ENCODE measurements at places on chromosomes 5 and 9.

GRCh38 chr5:10518347-10518746 lies 45.5 kb upstream of the ANKRD33B start:
- DNase-seq = no peak

- no peak for DNase-seq
Measured at GRCh38 chr5:135011355-135012032, 22.5 kb downstream of the PITX1 start.

DNA sequence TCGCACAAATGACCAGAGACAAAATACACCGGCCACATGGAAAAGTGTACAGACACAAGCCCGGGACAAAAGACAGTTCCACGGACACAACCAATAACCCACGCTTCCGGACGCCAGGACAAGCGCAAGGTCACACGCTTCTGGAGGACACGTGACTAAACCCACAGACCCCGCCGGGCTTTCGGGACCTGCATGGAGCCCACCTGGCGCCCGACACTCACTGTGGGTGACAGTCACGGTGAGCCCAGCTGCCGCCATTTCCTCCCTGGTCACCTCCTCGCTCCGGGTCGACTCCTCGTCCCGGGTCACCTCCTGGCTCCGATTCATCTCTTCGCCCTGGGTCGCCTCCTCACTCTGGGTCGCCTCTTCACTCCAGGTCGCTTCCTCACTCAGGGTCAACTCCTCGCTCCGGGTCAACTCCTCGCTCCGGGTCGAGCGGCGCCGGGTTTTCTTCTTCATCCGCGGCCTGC lies 470 bp downstream of the BAG1 start:
- peak; percentile 54 for DNase-seq

DNA sequence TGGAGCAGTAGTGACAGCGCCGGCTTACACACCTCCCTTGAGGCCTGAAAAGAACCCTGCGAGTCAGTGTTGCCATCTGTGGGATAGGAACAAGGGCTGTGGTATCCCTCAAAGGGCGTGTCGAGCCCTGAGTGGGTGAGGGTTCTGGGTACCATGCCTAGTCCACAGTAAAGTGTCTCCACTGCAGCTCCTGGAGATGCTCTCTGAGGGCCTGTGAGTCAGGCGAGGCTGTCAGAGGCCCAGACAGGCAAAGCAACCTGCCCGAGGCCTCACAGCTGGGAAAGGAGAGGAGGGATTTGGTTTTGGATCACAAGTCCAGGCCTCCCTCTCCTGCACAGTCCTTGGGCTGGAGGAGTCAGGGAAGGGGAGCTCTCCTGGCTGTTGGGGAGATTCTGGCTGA lies 6.1 kb downstream of the PRRX2 start:
- no peak for DNase-seq

DNA sequence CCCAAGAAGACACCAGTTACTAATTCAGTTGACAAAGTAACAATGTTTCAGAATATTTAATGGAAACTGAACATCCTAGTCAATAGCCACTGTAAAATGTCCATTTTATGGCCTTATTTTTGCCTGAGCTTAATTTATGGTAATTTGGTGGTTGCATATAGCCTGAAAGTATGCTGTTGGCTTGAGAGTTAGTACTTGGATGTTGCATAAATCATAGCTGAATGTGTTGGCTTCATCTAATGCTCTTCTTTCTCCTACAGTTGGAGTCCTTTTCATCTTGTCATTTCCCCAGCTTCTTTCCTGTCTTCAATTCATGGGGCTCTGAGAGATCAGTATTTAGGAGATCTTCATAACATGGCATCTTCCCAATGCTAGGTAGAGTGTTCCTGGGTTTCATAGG lies 164.6 kb downstream of the MAT2B start:
- no peak for DNase-seq

DNA sequence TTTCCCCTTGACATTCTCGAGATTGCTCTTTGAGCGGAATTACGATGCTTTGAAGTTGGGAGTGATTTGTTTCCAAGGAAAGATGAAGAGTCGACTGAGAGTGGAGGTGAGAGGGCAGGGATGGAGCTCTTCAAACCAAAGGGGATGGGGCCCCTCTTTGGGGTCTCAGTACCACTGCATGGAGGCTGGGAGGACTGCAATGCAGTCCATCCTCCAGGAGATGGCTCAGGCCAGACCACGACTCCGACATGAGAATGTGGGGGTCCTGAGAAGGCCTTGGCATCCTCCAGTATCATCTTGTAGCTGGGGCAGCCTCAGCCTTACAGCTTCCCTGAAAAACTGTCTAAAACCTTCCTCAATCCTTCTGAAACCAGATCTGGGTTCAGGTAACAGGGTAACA lies 51.1 kb upstream of the CDKN2AIPNL start:
- no peak for DNase-seq

DNA sequence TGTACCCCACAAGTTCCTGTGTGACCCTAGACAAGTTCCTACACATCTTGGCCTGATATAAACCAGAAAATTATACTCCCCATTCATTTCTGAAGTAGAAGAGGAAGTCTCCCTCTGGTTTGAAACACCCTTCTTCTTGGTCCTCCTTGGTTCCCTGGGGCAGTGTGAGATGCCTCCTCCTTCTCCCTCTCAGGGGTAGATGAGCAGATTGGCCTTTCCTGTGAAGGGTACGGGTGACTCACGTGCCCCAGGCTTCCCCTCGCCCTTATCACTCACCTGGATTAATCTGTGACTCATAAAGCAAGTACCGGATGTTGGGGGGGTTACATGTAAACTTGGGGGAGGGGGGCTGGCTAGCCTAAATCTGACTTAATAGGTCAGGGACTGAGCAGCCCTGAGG lies 11.1 kb upstream of the AQP3 start:
- no peak for DNase-seq

DNA sequence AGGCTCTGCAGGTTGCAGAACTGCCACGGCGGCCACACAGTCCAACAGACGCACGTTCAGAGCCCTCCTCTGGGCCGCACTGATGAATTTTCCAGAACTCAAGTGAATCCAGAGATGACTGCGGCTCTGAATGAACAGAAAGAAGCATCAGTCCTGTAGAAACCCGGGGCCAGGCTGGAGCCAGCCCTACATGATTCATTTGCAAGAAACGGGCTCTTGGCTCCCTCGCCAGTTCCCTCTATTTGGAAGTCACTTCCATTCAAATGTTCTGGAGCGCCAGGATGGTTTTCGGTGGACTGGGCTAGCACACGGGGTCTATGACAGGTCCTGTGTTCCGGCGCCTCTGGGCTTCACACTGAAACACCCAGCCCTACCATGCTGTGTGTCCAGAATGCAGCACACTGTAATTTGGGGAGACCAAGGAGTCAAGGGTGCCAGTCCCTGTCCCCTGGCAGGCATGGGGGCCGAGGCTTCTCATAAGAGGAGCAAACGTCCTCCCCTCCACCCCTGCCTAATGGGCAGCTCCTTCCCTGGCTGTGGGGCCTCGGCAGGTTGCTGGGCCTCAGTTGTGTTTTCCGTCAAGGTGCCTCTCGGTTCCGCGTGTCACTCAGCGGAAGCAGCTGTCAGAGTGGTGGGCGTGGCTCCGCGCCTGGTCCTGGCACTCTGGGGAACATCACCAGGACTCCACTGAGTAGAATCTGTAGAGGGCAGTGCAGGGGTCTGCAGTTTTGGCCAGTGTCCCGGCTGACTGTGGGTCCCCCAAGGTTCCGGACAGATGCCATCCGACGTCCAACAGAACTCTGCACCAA lies 18.1 kb upstream of the COL5A1 start:
- DNase-seq = no peak

Data from heart right ventricle (tissue), 16 donors.